ENCODE measurements at places on chromosomes 7 and 10.

- DNase-seq = no peak
Measured at GRCh38 chr7:4774658-4775249, 669 bp upstream of the AP5Z1 start.

GRCh38 chr10:89279421-89279869 lies 22.4 kb upstream of the IFIT2 start:
- no peak for DNase-seq

- no peak for DNase-seq
Measured at GRCh38 chr10:96377816-96378294, 19.1 kb upstream of the OPALIN start.

DNA sequence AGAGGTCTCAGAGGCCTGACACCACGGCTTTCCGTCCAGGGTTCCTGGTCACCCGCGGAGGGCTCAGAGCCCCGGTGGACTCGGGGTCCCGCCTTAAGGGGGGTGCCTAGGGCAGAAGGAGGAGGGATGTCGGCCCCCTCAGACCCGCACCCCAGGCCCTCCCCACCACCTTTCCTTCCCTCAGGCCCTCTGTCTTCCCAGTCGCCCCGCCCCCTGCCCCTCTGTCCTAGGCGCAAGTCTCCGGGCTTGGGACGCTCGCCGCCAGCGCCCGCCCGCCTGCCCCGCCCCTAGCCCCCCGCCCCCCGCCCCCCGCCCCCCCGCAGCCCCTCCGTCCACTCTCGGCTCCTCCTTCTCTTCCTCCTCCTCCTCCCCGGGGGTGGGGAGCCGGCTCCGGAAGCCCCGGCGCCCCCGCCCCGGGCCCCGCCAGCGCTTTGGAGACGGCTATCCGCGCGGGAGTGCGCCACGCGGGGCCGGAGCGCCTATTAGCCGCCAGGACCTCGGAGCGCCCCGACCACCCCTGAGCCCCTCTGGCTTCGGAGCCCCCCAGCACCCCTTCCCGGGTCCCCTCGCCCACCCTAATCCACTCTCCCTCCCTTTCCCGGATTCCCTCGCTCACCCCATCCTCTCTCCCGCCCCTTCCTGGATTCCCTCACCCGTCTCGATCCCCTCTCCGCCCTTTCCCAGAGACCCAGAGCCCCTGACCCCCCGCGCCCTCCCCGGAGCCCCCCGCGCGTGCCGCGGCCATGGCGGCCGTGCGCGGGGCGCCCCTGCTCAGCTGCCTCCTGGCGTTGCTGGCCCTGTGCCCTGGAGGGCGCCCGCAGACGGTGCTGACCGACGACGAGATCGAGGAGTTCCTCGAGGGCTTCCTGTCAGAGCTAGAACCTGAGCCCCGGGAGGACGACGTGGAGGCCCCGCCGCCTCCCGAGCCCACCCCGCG lies at the start of gene AEBP1:
Gene AEBP1 (plus strand): TSS at position 423 of the 937 bp plus-strand sequence. CDS start 321 bp downstream, at position 744.
- peak; percentile 50 for DNase-seq

- no peak for DNase-seq
Measured at GRCh38 chr7:142436601-142437000, 178.7 kb upstream of the PRSS58 start.

DNA sequence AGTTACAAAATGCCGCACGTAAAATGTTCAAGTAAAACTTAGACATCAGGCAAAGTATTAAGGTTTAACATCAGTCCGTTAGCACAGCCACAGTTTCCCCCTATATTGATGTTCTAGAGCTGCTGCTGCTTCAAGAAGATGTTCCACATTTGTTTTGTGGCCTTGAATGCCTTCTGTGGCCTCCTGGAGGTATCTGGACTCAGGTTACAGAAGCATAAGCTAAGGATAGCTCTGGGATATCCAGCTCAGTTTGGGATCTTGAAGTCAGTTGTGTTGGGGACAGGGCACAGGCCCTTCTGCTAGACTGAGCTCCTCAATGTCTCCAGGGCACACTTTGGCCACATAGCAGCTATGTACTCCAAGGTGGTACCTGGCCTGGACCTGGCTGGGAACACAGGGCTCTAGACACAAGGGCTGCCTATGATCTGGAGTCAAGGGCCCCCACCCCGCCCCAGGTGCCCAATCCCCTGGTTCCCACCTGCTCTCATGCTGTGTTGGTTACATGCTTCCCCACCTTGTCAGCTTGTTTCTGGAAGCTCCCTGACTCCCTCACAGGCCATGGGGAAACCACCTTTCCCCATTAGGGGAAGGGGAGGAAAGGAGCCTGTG lies 4.7 kb downstream of the PYROXD2 start:
- DNase-seq = no peak

GRCh38 chr10:101563497-101564040 lies 24.5 kb downstream of the POLL start:
- DNase-seq = no peak

GRCh38 chr7:24504836-24505235 lies 68.4 kb upstream of the PALS2 start:
- DNase-seq = no peak

DNA sequence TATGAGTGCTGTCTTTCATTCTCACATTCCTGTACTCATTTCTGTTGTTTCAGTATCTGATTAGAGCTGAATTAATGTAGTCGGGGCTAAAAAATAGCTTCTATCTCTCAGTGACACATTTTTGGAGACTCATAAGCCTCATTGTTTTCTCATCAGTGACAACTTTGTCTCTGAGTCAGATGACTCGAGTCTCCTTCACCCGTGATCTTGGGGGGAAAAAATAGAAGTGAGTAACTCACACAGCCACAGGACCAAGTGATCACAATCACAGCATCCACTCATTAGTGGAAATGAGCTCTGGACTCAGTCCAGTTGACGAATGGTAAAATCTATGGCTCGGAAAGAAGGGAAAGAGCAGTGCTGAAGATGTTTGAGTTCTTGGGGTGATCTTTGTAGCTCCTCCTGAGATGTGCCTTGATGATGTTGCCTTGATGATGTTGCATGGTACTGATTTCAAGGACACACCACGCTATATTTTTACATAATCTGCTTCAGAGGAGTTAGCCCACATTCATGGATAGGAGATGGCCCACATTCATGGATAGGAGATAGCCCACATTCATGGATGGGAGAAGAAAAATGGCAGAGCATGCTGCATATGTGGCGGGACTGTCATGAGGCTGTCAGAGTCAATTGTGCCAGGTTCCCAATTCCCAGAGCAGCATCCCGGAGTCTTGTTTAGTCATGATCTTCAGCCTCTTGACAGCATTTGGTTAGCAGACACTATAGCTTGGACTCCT lies 214.7 kb downstream of the CELF2 start:
- no peak for DNase-seq

DNA sequence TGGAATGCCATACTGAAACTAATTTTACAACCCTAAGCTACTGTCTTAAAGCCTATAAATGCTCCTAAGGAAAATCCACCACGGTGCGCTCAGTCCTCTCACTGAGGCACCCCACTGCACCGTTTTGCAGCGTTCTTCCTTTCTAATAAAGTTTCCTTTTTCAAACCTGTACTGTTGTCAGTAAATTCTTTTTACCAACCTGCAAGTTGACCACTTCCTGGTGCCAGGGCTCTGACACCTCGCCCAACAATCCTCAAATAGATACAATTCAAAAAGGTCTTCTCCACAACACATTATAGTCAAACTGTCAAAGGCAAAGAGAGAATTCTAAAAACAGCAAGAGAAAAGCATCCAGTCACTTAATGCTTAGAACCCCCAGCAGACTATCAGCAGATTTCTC lies 42.8 kb downstream of the HERPUD2 start:
- DNase-seq = no peak

DNA sequence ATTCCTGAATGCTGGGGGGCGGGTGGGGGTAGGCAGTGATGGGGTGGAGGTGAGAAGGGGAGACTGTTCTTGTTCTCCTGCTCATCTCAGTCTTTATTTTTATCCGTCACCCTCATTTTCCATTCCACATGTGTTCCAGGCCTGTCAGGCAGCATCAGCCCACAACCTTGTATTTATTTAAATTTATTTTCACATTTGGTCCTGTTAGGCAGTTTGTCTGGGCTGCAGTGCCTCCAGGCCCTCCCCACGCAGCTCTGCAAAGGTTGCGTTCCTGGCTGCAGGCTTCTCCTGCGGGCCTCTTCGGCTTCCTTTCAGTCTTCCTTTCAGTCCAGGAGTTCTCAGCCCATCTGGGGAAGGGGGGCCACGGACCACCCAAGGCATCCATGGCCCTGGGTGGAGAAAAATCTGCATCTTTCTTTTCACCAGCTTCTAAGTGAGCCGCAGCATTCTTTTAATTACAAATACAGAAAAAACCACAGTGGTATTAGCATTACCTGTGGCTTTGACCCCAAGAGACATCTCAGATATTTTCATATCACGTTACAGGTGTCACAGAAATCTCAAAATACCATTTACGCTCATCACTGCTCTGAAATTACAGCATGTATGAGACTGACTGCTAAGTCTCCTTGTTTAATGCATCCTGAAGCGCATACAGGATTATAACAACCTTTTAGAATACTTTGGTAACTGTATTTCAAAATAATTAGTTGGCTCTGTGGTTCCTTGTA lies 94.0 kb downstream of the C10orf105 start:
- DNase-seq = no peak

- DNase-seq = no peak
Measured at GRCh38 chr10:72753760-72754231, 61.9 kb downstream of the MCU start.

DNA sequence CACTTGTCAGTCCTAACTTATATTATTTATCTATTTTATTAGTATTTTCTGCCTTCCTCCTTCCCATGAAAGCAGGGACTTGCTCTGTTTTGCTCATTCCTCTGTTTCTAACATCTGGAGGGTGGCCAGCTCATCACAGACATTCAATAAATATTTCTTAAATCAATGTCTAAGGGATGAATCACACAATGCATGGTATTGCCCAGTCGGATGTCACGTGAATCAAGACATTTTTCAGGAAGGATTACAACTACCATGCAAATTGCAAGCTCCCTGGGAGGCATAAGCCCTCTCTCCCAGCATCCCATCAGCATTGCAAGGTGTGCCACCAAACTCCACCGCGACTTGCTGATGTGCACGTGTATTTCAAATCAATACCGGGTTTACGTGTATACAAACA lies 146.6 kb upstream of the RNF32 start:
- DNase-seq = no peak

- no peak for DNase-seq
Measured at GRCh38 chr7:3028071-3028757, 15.5 kb downstream of the CARD11 start.

DNA sequence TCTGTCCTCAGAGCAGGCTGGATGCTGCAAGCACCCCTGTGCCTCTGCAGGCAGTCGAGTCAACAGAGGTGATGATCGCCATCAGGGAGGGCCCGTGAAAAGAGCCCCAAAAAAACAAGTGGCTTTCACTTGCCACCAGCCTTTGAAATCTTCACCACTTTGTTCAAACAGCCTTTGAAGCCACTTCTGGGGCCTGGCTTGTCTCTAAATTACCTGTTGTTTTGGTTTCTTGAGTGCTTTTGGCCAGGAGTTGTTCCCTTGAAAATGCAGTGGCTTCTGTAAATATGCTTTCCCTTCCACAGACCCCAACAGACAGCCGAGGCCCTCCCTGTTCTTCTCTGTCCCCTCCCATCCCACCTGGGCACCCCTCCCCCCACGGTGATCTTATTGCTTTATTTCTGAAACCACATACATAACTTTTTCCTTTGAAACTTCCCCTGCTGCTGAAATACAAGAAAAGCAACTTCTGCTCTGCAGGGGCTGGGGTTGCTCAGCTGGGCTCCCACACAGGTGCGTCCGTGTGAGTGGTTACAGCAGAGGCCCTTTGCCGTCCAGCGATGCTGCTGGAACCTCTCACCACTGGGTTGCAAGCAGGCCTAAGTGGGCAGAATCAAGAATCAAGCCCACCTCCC lies 283.8 kb upstream of the SHH start:
- no peak for DNase-seq

GRCh38 chr7:38796626-38797501 lies 112.1 kb downstream of the VPS41 start:
- DNase-seq = peak; percentile 45

Data from WTC11 (cell line).